ENCODE measurements at places on chromosomes 7 and 10.

DNA sequence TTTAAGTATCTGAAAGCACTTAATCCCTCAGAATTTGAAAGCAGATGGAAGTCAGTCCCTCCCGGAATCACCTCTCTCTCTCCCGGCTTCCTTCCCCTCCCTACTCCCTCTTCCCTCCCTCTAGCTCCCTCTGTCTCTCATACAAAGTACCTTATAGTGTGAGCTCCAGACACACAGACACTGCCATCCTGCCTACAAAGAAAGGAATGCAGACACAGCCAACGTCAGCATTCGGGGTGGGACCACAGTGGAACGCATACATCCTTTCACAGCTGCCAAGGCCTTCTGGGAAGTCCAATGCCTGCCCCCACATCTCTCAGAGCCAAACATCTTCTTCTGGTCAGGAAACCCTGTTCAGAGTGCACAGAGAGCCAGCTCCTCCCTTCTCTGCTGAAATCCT, 9.3 kb downstream of the NOD1 start:
- DNase-seq, result no peak

- no peak for DNase-seq
Measured at GRCh38 chr7:5414916-5415315, 8.7 kb downstream of the TNRC18 start.

- DNase-seq, result no peak
Measured at GRCh38 chr7:96657347-96658021, 52.2 kb downstream of the SEM1 start.

DNA sequence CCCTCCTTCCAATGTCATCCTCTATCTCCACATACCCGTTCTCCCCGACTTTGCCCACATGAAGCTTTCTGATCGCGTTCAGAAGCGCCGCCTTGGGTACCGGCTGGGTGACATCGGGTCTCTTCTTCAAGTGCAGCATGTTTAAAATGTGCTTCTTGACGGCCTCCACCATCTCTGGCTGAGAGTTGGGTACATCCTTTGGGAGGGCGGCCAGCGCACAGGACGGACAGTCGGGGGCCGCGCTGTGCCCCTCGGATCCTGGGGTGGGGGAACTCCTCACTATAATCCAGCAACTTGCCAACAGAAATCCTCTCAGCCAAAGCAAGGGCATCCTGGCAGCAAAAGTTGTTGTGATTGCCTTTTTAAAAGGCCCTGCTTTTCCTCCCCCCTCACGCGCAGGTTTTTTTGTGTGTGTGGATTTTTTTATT, 2.8 kb downstream of the INHBA start:
- no peak for DNase-seq

GRCh38 chr7:15795393-15795792, 108.9 kb upstream of the MEOX2 start:
- DNase-seq, result no peak

DNA sequence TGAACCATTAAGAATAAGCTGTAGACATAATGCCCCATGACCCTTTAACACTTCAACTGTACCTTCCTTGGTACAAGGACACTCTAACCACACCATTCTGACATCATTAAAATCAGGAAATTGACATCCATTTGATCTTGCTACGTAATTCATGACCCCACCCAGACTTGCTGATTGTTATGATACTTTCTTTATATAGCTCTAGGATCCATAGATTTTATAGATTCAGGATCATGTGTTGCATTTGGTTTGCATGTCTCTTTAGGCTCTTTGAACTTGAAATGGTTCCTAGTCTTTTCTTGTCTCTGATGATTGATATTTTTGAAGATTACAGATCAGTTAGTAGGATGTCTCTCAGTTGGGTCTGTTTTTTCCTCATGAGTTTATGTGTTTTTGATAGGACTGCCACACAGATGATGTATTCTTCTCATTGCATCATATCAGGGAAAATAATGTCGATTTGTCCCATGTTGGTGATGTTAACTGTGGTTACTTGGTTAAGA, 13.5 kb downstream of the CCM2 start:
- no peak for DNase-seq

DNA sequence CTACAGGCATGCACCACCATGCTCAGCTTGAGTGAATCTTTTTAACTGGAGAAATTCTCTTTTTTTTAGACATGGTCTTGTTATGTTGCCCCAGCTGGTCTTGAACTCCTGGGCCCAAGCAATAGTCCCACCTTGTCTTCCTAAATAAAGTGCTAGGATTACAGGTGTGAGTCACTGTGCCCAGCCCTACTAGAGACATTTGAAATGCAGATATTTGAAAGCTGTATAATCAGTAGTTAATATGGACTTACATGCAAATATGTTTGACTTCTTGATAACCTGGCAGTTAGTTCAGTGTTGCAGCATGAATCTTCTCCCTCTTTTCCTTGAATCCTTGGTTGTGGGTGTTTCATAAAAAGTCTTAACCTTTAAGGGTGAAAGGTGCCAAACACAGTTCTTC, 8.7 kb downstream of the TRRAP start:
- no peak for DNase-seq

- DNase-seq, result no peak
Measured at GRCh38 chr7:151673216-151673615, 153.5 kb upstream of the RHEB start.

DNA sequence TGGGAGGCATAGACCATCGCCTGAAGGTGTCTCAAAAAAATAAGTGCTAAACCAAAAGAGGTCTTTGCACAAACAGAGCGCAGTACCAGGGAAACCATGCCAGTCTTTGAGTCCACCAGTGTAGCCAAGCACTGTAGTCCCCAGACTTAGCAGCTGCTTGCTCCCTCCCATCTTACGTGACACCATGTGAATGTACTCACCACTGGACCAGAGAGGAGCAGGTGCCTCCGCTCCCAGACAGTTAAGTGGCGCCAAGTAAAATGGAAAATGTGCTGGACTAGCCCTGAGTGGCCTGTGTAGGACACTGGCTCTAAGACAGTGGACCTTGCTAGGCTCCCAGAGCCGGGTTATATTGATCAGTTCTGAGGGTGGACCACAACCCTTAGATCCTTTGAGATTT, 47.7 kb upstream of the PLEKHA1 start:
- no peak for DNase-seq

- DNase-seq, result no peak
Measured at GRCh38 chr7:108460964-108461363, 4.7 kb upstream of the NRCAM start.

- no peak for DNase-seq
Measured at GRCh38 chr7:80273327-80273726, 138.7 kb downstream of the GNAI1 start.

DNA sequence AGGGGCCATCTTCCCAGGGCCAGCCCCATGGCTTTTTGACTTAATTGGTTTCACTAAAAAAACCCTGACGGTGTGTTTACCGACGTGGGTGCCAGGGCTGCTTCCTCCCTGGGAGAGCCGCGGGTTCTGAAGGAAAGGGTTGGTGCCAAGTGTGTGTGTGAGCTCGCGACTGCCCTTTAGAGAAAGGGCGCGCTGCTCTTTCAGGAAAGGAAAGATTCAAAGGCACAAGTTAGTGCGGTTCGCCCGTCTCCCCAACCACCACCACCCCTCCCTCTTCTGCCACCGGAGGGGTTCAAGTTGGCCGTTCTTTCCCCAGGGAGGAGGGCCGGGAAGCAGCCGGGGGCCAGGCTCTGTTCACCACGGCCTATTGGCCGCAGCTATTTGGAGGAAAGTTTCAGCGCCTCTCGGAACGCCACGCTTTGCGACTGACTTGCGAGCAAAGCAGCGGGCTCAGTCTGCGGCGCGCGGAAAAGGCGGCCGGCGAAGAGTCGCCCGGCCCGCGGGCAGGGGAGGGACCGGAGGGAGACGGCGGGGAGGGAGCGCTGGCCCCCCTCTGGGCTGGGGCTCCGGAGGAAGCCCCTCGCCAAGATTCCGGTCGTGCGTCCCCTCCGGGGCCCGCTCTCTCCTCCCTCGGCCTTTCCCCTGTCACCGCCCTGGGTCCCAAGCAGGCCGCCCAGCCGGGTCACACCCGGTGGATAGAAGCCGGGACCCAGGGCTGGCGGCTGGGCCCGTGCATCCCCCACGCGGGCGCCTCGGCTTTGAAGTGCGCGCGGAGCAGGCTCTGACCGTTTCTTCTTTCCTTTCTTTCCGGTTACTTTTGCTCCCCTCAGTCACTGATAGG, 165.9 kb upstream of the PPP1R3A start:
- no peak for DNase-seq
